ENCODE measurements at places on chromosomes 3 and 15.

DNA sequence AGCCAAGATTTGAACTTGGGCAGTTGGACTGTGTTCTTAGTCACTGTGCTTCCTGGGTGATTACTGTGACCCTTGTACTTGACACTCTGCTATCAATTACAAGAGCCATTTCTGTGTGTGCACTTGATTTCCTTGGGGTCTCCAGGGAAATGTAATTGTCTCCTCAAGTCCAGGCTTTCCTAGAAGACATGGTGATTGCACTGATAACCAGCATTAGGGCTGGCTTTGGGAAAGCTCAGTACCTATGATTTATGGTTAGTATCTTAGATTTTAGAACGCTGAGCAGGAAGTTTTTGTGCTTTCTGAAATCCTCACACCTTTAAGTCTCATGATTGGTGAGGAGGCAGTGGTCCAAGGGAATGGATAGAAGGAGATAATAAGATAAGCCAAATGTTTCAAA, 1.6 kb upstream of the CLDN11 start:
- DNase-seq, result no peak

GRCh38 chr15:64521201-64521600, 60.8 kb downstream of the ZNF609 start:
- DNase-seq, result no peak

- DNase-seq, result no peak
Measured at GRCh38 chr3:106191211-106191610, 322.4 kb upstream of the CBLB start.

- DNase-seq, result no peak
Measured at GRCh38 chr3:8938021-8938420, 25.3 kb downstream of the RAD18 start.

DNA sequence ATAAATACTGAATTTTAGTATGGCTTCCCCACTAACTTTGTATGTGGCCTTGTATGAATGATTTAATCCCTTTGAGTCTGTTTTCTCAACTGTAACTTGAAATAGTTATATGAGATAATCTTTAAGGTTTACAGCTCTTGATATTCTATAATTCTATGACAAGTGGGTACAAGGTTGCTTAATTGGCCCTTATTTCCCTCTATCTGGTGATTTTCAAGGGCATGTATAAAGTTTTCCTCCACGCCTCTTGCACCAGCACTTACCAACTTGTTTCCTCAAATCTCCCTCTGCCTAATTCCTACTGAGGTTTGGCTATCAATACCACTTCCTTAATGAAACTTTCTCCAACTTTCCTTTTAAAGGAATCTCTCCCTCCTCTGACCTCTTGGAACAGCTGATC, 112.9 kb downstream of the ISL2 start:
- no peak for DNase-seq

DNA sequence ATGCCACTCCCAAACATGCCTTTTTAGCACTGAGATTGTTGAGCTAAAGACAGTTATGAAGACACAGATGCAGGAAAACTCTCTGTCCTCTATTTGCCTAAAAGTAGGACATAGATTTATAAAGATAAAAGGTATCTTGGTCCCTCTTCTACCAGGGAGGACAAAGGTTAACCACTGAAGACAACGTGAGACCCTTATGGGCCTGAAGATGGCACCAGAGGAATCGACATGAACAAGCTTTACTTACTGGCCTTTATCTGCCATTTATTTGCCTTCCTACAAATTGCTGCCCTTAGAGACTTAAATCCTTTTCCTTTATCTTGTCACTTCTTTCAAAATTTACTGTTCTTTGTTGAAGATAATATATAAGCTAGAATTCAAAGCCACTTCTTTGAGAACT, 109.7 kb upstream of the FAM3D start:
- DNase-seq, result no peak

GRCh38 chr15:85764649-85765277, 30.0 kb downstream of the KLHL25 start:
- DNase-seq, result no peak

DNA sequence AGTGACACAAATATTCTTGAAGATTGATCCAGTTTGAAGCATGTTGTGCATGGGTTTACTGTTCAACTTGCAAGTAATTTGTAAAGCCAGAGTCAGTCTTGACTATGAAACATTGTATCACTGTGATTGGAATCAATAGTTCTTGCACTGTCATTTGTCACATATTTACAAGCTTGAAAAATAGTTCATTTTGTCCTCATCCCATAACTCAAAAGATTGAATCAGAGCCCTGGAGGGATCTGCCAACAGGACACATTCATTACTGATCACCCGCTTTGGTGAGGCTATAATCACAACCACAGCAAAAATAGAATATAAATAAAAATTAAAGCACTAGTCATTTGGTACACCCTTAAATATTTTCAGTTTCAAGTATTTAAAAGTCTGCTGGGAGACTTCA, 368.9 kb downstream of the WDR72 start:
- no peak for DNase-seq

GRCh38 chr3:158107605-158108444, 1.6 kb upstream of the SHOX2 start:
- DNase-seq, result no peak

DNA sequence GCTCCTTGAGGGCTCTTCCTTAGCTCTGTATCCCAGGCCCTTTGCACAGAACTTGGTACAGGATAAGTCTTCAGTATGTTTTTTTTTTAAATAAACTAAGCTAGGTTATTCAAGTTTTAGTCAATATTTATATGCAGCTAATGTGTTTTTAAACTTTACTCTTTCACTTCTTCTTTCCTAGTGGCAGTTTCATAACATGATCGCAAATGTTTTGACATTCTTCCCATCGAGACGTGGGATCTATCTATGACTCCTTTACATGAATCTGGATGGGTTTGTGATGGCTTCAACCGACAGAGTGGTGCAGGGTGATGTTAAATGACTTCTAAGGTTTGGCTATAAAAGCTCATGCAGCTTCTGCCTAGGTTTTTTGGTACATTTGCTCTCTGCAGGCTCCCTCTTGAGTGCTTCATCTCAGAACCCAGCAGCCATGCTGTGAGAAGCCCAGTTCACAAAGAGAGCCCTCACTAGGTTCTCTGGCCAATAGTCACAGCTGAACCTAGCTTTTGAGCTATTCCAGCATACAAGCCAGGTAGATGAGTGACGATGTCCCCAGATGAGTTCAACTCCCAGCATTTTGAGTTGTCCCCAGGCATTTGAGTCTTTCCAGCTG, 13.5 kb upstream of the MECOM start:
- no peak for DNase-seq

DNA sequence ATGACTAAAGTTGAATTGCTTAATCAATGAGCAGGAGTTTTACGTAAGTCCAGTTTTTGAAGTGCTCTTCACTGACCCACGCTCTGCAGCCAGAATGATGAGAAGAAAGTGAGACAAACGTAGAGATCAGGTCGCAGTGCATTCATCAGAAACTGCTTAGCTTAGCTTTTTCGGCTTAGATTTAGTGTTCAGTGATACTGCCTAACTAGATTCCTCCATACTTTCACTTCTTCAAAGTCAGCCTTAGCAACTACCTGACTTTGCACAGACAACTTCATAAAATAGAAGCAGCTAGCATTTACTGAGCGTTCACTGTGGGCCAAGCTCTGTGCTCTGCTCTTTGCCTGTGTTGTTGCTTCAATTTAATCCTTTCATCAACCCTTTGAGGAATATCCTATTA, 116.1 kb downstream of the KCNH8 start:
- DNase-seq, result no peak

GRCh38 chr15:86629409-86630356, 550.0 kb downstream of the AGBL1 start:
- no peak for DNase-seq

DNA sequence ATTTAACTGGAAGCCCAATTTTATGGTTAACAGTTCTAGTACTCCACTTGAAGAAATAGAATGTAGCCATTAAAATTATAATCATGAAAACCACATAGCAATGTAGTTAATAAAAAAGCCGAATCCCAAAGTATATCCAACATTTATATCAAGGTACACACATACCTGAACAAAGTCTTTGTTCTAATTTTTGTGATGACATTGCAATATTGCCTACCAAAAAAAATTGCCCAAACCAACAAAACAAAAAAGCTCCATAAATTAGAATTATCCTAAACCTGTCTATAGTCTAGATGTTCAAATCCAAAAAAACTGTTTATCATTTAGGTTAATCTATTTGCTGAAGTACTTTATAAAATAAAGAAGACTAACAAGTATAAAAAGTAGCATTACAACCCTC, 70.8 kb downstream of the CSNK1G1 start:
- no peak for DNase-seq

DNA sequence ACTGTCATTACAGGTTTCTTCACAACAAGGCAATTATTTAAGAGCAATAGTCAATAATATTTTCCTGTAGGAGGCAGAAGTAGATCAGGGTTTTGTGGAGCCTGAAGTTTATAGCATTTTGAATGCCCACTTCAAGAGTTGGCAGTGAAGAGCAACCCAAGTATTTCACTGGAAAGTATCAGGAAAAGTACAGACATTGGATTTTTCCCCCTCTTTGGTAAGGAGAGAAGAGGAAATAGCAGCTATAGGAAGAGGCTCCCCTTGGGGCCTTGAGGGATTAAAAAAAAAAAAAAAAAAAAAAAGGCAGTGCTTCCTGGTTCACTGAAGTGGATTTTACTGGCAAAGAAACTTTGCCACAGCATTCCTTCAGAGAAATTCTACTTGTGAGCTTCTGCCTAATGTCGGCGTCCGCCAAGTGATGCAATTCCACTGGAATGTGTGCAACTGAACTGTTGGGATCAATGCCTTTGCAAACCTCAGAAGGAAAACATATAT, 5.7 kb upstream of the CNTN6 start:
- DNase-seq, result no peak

DNA sequence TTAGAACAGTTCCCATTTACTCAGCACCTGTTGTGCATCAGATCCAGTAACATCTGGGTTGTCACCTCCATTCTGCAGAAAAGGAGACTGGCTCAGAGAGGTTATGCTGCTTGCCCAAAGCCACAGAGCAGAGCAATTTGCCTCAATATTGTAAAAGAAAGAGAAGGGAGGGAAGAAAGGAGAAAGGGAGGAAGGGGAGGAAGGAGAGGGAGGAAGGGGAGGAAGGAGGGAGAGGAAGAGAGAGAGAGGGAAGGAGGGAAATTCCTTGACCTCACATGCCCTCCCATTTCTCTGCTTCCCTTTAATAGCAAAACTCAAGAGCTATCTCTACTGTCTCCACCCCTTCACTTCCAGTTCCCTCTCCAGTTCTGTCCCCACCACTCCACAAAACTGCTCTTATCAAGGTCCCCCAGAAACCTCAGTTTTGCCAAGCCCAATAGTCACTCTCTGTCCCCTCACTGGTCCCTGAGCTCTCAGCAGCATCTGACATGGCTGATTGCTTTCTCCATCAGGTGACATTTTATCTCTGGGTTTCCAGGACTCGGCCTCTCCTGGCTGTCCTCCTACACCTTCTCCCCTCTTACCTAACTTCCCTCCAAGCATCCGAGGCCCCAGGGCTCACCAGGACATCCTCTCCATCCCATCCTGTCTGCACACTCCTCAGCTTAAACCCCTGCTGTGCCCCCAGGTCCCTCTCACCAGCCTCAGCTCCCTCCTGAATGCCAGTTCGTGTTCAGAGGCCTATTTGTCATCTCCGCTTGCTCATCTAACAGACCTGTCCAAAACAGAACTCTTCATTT, 104.7 kb upstream of the LINGO1 start:
- DNase-seq, result no peak

All from coronary artery (tissue), 2 donors.